Amygdala (tissue), 56 donors: ENCODE measurements at places on chromosomes 4 and X.

- no peak for DNase-seq
Observed at GRCh38 chr4:93320356-93320755, 508.2 kb upstream of the ATOH1 start.

DNA sequence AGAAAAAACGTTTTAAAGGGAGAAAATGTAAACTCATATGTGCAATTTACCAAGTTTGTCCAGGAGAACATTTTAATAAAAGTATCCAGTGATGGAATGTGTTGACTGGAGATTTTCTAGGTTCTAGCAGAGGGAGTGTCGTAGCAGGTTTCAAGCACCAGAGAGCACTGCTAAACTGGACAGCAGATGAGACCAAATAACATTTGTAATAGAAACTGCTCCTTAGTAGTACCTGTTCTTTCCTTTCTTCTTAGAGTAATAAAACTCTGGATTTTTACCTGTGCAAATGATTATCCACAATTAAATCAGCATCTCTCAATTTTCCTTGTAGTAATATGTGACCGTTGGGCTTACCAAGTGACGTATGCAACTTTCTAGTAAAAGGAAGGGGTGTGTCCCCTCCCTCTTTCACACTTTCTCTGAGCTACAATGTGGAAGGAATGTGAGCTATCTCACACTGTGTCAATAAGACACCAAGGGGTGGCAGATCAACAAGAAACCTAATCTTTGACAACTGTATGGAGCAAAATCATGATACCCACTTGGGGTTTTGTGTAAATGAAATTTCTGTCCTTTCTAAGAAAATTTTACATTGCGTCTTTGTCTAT is 9.5 kb downstream of the HPGDS start:
- no peak for DNase-seq

DNA sequence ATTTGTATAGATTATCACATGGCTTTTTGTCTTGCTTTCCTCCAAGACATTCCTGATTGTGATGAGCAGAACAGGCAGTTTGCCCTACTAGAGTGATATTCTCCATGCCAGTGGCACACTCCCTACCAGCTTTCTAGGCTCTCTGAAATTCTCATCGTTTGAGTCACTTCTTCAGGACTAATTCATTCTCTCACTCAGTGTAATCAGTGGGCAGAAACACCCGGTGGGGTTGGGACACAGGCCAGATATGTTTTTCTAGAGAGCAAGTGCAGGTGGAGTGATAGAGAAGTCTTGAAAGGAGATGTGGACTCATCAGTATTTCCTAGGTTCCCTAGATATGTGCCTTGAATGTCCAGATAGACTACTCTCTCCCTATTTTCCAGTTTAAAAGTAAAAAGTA is 13.1 kb downstream of the RAB33A start:
- no peak for DNase-seq

DNA sequence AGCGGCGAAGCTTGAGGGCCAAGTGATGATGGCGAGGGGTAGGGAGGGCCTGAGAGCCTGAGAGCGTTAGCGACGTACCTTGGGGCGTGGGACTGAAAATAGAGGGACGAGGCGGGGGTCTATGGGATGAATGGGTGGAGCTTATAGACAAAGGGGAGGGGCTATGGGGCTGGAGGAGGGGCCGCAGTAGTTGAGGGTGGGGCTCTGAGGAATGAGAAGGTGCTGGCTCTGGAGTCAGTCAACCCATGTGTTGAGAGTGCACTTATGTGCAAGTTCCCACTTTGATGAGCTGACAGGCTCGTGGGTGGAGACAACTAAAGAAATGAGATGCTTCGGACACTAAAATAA is 488 bp downstream of the TBC1D25 start:
- peak; percentile 25 for DNase-seq

DNA sequence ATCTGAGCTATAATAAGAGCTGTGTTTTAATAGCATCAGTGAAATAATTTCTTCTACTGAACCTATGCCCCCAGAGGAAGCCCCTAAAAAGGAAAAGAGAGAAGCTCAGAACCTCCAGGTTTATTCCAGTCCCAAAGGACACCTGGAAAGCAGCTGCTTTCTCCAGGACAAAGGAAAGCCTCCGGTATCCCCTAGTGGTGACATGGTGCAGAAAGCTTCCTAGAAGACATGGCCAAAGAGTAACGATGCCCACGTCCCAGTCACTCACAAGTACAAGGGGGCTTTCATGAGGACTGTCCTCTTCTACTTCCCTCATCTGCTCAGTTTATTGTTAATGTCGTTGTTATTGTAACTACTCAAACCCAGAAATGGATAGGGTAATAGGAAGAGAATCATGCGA is 343.9 kb downstream of the UNC5C start:
- DNase-seq: no peak

DNA sequence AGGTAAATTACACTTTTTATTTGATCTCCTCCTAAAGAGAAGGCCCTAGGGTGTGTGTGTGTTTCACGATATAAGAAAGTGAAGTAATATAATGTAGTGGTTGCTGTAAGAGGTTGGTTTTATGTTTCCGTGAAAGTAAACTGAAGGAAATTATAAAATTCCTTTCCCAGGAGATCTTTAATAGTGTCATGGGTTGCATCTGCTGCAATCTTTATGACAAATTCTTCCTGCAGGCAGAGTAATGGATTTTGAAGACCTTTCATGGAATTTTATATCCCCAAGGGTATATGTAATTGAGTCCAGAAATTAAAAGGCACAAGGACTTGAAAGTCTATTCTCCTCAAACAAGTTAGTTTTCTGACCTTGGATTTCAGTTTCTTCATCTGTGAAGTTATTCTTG is 538.6 kb downstream of the ANKRD50 start:
- no peak for DNase-seq

- no peak for DNase-seq
Observed at GRCh38 chr4:88382621-88383020, 4.0 kb downstream of the HERC6 start.

- peak; percentile 84 for DNase-seq
Observed at GRCh38 chr4:36332023-36332781, 50.8 kb downstream of the DTHD1 start.

- DNase-seq: peak; percentile 53
Observed at GRCh38 chr4:76208005-76208765, 5.4 kb downstream of the SCARB2 start.

- peak; percentile 3 for DNase-seq
Observed at GRCh38 chrX:102651242-102652011, at the start of gene GPRASP1. GPRASP1 (plus strand) TSS chrX:102651483; CDS start chrX:102653914, 2,431 bp downstream.

DNA sequence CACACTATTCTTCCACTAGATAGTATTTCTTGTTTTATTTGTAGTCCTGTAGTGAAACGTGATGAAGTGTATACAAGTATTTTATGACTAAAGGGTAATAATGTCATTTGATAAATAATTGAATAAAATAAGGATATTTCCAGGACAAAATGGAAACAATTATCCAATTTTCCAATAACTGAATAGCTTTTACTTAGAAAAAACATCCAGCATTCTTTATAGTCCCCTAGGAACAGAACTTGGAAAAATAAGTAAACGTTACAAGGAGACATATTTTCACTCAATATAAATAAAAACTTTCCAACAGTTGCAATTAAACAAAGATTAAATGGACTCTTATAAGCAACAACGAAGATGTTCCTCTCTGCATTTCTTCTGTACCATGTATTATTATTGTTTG is 566.0 kb downstream of the TMA16 start:
- DNase-seq: no peak

GRCh38 chr4:40575846-40576245 is 53.8 kb downstream of the RBM47 start:
- no peak for DNase-seq

GRCh38 chr4:140367738-140368137 is 5.7 kb upstream of the SCOC start:
- DNase-seq: no peak

DNA sequence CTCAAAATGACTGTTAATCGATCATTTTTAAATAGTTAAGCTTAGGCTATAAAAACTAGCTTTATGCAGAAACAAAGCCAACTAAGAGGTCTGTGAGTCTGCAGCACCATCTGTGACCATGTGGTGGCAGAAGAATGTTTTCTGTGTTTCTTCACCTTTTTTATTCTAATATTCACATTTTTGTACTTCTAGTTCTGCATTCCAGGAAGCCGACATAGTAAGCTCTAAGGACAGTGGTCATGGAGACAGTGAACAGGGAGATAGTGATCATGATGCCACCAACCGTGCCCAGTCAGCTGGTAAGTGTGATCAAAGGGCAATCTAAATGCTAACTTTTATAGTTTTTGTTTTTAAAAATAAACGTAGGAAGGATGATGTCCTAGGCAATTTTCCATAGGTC is 5.6 kb downstream of the PCDH10 start:
- DNase-seq: no peak

- DNase-seq: no peak
Observed at GRCh38 chr4:135238940-135239339, 1037.4 kb upstream of the PABPC4L start.
